Fibroblast of villous mesenchyme (primary cell): ENCODE measurements at places on chromosomes 2 and 18. TPM values are rescaled to one million over a fixed set of nuclear protein-coding genes. Genes with fewer than 3 reads are reported as not detected.

The SRSF7 gene
- 106 and 142 TPM in 2 replicates for total RNA-seq

The GALNT14 gene
- total RNA-seq: under 0.01 TPM in 1 of 2 replicates, not detected in the other

The EFR3B gene
- total RNA-seq: under 0.01 TPM in 2 replicates

The PELI1 gene
- 8.4 and 10.8 TPM in 2 replicates for total RNA-seq

The MSTN gene
- total RNA-seq: under 0.01 TPM in 2 replicates

DNA sequence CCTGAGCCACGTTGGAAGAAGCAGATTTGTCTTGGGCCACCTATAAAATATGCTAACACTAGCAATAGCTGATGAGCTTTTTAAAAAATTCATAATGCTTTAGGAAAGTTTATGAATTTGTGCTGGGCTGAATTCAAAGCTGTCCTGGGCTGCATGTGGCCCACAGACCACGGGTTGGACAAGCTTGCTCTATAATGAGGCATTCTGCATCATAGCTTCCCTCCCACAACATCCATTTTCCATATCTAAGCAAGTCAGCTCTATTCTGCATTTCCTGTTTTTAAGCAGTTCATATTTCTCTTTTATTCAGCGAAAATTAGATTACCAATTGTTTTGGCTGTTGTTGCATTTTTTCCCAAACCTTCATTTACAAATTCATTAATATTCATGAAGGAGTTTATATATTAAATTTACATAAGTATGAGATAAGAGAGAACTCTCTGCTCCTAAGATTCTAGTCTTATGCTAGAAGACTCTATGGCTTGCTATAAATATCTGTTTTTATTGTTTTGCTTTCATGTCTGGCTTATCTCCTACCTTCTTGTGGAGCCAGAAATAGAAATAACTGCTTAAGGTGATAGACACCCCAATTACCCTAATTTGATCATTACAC is 114.5 kb upstream of the HNRNPA3 start:
- no peak for DNase-seq

DNA sequence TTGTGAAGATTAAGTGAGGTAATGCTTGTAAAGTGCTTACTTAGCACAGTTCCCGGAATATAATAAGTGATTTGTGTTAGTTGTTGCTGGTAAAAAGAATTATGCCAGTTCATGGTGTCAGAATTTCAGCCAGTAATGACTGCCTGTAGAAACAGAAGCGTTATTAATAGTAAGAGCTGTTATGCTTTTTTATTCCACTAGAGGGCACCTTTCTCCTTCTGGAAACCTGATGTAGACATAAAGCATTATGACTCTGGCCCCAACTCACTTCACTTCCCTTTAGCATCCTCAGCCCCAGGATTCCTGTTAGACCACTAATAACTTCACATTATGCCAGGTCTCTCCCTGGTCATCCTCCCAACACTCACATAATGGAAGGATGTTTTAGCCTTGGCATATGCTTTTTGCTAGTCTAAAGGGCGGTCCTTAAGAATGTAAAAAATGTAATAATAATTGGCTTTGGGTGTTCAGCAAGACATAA is 34.9 kb downstream of the C18orf54 start:
- peak; percentile 71 for DNase-seq

DNA sequence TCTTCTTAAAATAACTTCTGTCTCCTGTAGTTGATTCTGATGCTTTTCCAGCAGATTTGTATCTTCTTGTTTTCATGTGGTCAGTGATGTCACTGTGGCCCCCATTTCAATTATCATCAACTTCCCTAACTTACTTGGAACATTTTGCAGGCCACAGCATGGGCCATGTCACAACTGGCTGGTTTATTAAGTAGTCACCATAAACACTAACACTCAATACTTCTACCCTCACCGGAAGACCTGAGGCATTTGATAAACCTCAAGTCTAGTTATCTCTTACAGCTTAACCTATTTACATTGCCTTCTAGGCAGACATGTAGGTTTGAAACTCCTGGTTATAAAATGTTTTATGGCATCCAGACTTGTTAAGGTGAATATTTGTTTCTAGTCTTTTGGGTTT is 37.4 kb upstream of the PROKR1 start:
- no peak for DNase-seq

DNA sequence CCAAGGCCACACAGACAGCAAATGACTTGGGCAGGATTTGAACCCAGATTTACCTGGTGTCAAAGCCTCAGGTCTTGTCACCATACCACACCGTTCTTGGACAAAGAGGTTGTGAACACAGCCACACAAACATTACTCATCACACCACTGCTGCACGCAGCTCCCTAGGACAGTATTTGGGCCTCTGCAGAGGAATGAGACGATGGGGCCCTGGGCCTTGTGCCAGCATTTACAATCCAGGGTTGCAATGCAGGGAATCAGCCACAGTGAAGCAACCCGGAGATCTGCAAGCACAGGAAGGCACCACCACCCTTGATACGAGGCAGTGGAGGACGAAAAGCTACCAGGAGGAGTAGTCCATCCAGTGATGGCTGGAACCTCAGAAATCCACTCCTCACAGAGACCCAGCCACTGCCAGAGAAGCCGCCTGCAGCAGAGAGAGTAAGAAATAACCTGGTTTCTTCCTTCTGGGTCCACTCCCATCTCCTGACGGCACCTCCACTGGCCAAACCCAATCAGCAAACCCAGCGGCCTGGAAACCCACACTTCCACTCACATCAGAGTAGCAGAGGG is 3.7 kb upstream of the MTCL1 start:
- DNase-seq: peak; percentile 82

DNA sequence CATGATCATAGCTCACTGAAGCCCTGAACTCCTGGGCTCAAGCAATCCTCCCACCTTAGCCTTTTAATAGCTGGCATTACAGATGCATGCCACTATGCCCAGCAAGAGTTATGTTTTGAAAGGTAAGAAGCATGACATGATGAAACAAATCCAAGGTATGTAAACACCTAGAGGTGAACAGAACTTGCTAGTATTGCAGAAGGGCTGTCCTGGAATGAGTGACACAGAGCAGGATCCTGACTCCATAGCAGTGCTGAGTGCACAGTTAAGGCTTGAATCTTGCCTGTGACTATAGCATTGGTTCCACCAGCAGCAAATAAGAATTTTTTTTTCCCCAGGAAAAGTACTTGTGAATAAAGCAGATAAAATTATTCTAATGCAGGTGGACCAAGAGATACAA is 309.5 kb downstream of the PIK3C3 start:
- no peak for DNase-seq

DNA sequence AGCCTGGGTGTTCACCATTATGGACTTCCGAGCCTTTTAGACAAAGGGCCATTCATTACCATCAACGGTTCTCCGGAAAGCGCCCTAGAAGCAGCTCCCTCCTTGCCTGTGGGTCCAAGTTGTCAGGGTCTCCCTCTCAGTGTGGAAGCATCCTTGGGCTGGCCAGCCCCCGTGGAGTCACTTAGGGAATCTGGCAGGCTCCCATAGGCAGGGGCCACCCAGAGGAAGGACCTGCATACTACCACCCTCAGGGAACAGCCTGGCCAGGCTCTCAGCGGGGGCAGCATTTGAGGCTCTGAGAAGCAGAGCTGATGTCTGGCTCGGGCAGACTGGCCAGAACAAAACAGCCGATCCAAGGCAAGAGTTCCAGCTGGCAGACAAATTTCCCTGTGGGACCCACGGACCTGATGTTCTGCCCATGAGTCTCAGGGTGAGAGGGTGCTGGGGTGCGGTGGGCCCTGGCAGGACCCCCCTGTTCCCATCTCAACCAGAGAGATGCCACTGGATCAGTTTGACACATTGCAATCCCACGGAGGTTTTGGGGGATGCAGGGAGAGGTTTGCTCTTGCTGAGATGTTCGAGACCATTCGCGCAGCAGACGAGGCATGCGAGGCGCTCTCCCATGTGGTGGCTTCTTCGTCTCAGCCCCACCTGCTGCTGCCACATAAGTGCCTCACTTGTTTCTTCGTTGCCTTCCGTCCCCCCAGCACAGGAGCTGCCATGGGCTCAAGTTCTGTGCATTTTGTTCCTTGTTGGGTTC is 56.9 kb downstream of the ACKR3 start:
- no peak for DNase-seq

DNA sequence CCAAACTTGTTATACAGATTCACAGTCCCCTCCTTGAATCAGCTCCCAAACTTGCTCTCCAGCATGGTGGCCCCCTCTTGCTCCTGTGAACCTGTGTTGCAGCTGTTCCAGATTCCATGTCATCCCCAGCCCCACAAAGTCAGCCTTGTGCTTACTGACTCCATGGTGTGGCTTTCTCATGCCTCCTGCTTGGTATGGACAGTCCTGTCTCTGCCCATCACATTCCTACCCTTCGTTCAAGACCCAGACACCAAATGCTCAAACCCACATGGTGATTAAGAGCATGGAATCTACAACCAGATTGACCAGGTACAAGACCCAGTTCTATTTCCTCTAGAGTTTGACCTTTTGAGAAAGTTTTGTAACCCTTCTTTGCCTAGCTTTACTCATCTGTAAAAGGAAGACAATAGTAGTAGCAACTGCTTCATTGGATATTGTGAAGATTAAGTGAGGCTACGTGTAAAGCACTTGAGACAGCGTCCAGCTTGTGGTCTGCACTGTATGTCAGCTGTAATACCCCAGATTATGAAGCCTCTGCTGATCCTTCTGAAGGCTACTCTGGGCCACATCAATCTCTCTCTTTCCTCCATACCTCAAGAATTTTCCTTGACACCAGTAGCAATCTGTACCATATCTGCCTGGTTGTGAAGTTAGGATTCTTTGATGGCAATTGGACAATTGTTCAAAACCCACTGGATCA is 146.4 kb upstream of the HAAO start:
- DNase-seq: no peak

DNA sequence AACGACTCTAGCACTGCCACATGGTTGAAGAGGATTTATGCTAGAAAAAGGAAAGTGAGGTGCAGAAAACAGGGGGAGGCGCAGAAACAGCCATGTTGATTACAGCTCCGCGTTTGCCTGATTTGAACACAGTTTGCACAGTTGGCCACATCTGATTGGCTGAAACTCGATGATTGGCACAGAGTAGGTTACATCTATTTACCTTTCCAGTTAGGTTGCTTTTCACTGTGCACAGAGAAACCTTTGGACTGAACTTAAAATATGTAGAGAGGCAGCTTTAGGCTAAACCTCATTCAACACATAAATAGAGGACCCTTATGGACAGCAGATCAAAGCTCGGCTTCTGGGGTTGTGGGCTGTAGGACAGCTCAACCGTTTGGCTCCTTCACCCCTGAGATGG is 153.7 kb upstream of the APCDD1 start:
- DNase-seq: no peak

DNA sequence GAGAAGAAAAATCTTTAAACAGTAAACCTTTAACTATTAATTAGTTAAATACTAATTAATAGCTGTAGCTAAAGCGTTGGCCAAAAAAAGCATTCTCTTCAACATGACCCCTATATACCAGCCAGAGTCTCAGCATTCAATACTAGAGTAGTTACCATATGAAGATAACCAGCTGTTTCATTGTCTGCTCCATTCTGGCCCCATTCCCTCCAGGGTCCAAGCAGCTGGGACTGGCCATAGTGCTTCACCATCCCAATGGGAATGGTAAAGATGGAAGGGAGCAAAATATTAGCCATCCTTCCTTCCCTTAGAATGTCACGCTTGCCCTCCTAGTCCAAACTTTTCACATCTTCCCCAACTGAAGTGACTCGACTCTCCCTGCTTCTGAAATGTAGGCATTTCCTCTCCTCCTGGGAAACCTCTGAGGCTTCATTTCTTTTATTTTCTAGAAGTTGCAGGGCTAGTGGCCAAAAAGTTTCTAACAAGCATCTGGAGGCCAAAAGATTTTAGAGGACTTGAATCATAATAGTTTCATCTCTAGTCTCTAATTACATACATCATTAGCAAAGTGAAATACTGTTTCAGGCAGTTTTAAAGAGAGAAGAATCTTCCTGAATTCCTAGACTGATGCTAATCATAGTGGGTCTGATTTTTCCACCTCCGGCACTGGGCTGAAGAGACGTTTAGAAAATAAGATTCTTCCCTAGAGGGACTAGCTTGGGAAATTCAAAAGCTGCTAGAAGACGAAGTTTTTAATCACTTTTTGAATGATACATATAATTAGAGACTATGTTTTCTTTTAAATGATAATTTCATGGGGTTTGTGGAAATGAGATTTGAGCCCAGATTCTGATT is 52.7 kb downstream of the CCDC68 start:
- DNase-seq: peak; percentile 39

DNA sequence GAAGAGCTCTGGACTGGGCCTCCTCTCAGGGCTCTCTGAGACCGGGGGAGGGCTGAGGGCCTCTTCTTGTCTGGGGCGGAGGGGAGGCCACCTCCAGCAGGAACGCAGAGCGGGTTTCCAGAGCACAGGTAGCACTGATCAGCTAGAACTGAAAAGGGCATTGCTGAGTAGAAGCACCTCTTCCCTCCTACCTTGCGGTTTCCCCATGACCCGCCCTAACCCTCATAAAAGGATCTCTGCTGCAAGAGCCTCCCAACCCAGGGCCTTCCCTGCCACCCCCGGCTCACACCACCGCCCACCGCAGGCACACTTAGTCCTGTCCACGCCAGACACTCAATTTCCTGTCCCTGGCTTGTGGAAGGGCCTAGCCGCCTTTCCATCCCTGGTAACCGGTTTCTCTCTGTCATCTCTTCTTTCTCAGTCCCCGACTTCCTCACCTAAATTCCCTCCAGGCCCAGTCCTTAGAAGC is 966 bp downstream of the ADCY3 start:
- DNase-seq: peak; percentile 53

- no peak for DNase-seq
Measured at GRCh38 chr2:8532438-8532837, 149.4 kb upstream of the ID2 start.

DNA sequence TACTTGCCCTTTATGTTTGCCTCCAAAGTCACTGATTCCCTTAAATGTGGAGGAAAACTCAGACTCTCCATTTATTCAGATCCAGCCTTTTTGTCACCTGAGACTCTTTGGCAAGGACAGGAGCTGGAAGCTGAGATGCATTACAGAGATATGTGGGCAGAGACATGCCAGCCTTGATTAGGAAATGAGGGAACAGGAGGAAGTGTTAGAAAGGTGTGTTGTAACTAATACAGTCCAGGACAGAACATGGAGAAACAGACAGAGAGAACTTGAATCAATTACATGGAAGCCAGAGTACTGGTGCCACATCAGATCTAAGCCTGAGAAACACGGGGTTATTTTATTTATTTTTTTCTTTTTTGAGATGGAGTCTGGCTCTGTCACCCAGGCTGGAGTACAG is 79.0 kb downstream of the SP100 start:
- no peak for DNase-seq

- DNase-seq: peak; percentile 22
Measured at GRCh38 chr2:200681697-200682096, 95.9 kb downstream of the AOX1 start.

DNA sequence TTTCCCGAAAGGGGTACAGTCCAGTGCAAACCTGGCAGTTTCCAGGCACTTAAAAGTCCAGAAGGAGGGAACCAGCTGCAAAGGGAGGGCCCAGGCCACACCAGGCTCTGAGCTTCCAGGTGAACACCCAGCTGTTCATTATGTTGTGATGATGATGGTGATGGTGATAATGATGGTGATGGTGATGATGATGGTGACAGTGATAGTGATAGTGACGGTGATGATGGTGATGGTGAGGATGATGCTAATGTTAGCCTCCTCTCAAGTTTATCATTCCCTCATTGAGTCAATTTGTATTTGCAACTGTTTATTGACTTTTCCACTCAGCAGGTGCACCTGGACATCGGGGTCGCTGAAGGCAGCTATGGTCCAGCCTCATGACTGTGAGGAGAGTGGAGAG is 199.4 kb upstream of the ID2 start:
- DNase-seq: no peak
